ENCODE measurements at places on chromosomes 2 and 18.

GRCh38 chr2:128493880-128494279 is 175.2 kb upstream of the HS6ST1 start:
- no peak for DNase-seq

- DNase-seq, result peak; percentile 65
These were observed 796 bp downstream of the SPIRE1 start for GRCh38 chr18:12656938-12657683.

DNA sequence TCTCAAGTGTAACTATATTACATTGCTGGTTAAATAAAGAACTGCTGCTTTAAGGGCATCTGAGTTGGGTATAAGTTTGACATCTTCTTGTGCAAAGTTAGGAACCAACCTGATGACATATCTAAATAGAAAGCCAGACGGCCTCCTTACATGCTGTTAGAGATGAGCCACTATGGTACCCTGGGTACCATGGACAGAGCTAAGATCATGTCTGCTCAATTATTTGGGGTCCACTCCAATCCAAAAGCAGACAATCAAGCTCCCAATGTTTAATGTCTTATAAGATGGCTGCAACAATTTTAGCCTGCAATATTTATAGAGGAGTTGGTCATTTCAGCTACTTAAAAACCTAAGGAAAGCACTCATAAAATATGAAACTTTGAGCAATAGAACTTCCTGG is 86.2 kb downstream of the UPP2 start:
- no peak for DNase-seq

GRCh38 chr18:43161528-43161927 is 46.0 kb upstream of the RIT2 start:
- DNase-seq, result no peak

GRCh38 chr2:207235621-207236020 is 69.9 kb upstream of the KLF7 start:
- DNase-seq, result no peak

DNA sequence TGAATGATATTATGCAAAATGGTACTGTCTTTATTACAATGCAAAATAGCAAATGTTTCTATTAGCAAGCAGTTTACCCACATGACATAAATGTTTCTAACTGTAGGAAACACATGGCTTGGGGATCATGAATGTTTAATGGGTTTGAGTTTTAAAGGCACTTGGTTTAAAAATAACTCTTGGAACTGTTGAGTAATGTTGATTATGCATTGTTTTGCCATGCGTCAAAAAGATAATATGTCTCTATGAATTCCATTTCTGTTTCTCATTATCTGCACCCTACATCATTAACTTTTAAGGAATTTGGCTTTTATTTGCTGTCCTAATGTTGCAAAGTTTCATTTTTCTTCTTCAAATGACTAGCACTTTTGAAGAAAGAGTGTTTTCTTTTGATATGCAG is 1355.5 kb downstream of the SUCLG1 start:
- no peak for DNase-seq

- DNase-seq, result no peak
These were observed 729.6 kb upstream of the ZNF804A start for GRCh38 chr2:183868707-183869106.

DNA sequence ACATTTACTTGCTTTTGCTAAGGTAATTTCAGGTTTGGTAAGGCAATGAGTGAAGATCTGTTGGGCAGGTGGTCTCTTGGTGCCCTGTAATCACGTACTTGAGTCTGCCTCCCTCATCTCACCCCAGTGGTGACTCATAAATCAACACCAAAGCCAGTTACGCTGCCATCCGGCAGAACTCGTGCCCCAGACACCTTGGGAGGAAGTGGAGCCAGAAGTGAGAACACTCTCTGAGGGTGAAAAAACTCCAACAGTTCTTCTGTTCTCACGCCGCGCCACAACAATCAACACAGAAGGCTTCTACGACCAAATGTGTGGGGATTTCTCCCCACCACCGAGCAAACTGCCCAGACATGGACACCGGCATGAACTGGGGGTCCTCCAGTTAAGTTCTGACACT is 206.2 kb downstream of the ARL4C start:
- DNase-seq, result no peak

- no peak for DNase-seq
These were observed 3.9 kb downstream of the ASIC4 start for GRCh38 chr2:219517954-219518778.

- DNase-seq, result no peak
These were observed 156.1 kb upstream of the SRD5A2 start for GRCh38 chr2:31736695-31737454.

Data from right hindlimb (tissue), 1 donor.